H9 (cell line): ENCODE measurements at places on chromosomes 4 and X. TPM values are rescaled to one million over a fixed set of nuclear protein-coding genes. Genes with fewer than 3 reads are reported as not detected.
A peak's percentile ranks its signal among the peaks of the same experiment; 100 is the strongest.

GRCh38 chr4:156388826-156389225 lies 435.2 kb upstream of the CTSO start:
- no peak overlapping the region for H3K4me3 ChIP-seq
- H3K27me3 ChIP-seq, result no peaks in the 10 kb centered on the region
- peaks cover 4% of the 10 kb centered on the region; the same call in 1 of the 2 replicates for H3K4me1 ChIP-seq

DNA sequence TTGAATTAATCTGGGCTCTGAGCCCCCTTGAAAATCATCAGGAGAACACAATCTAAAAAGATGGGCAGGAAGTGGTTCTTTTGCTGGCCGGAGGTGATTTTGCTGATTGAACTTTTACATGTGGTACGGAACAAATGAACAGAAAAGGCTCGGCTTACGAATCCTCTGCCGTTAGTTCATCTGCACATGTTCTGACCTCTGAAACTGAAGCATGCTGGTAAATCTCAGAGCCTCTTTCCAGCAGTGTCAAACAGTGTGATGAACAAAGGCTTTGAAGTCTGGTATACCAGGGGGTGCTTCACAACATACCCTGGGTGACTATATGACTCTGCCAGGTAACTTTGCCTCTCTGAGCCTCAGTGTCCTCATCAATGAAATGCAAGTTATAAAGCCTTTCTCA lies 194.2 kb upstream of the C1QTNF7 start:
- no peaks in the 10 kb centered on the region for H3K36me3 ChIP-seq
- H3K27me3 ChIP-seq, result no peaks in the 10 kb centered on the region
- H3K4me1 ChIP-seq, result 0 out of 2 replicates have a peak, but pooled peaks cover 2% of the 10 kb centered on the region
- H3K27ac ChIP-seq, result no peak overlapping the region

Gene MAGEA10
- total RNA-seq, result not detected in 2 replicates

Gene EPGN
- not detected in 2 replicates for total RNA-seq

Gene RAI2
- total RNA-seq, result 0.61 and 0.72 TPM in 2 replicates

Gene GUCY1B1
- 0.50 and 0.59 TPM in 2 replicates for total RNA-seq

- peak overlapping the region; percentile 95 for H3K4me3 ChIP-seq
- H3K27ac ChIP-seq, result no peak overlapping the region
- H3K36me3 ChIP-seq, result peaks cover 13% of the 10 kb centered on the region
- no peaks in the 10 kb centered on the region for H3K27me3 ChIP-seq
- DNase-seq, result no peak
These were observed 742 bp upstream of the TAF1 start for GRCh38 chrX:71365356-71365874.

DNA sequence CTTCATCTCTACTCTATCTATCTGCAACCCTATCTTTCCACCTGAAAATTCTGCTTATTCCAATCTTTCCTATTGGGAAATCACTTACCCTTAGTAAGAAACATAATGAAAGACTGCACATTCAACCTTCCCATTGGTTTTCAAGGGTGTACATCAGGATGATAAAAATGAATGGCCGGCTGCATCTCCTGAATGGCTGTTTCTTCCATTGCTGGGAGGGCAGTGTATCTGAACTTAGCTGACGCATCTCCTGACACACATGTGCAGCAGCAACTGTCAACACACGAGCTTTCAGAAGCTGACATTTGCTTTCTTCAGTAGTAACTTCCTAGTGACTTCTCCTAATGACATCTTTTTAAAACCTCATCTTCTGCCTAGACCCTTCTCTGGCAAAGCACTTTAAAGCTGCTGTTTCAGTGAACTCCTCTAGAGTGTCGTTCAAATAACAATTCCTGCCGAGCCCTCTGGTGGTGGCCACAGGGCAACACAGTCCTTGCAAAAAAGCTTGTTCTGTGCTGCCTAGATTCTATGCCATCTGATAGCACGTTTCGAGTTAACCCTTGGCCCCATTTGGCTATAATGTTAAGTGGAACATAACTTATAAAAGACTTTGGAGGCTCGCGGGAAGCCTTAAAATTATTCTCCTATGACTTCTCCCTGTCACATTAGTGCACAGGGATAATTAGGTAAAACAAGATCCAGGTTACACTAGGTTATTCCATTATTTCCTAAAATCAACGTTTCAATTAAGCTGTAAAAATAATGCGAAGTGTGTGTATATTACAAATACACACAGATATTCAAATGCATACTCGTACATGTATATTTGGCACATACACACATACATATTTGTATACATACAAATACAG lies 2340.7 kb downstream of the PCDH7 start:
- no peaks in the 10 kb centered on the region for H3K27me3 ChIP-seq
- H3K4me1 ChIP-seq, result no peaks in the 10 kb centered on the region; the same call in 1 of the 2 replicates
- H3K4me3 ChIP-seq, result no peak overlapping the region
- peak; percentile 79 for DNase-seq
- H3K27ac ChIP-seq, result no peak overlapping the region

- H3K36me3 ChIP-seq, result no peaks in the 10 kb centered on the region
- no peak overlapping the region for H3K27ac ChIP-seq
- no peak for DNase-seq
- H3K4me3 ChIP-seq, result no peak overlapping the region
These were observed 123.6 kb upstream of the TET2 start for GRCh38 chr4:105022811-105023667.

GRCh38 chr4:64774626-64775025 lies 365.4 kb upstream of the TECRL start:
- H3K27ac ChIP-seq, result no peak overlapping the region
- no peak for DNase-seq
- peaks cover 4% of the 10 kb centered on the region; the same call in 1 of the 2 replicates for H3K36me3 ChIP-seq
- no peaks in the 10 kb centered on the region for H3K4me1 ChIP-seq
- H3K4me3 ChIP-seq, result no peak overlapping the region

GRCh38 chr4:76624241-76624681 lies 189.2 kb downstream of the SHROOM3 start:
- H3K27ac ChIP-seq, result no peak overlapping the region
- H3K4me3 ChIP-seq, result no peak overlapping the region
- no peaks in the 10 kb centered on the region for H3K27me3 ChIP-seq
- H3K4me1 ChIP-seq, result peaks cover 8% of the 10 kb centered on the region
- peak; percentile 46 for DNase-seq
- H3K36me3 ChIP-seq, result no peaks in the 10 kb centered on the region

DNA sequence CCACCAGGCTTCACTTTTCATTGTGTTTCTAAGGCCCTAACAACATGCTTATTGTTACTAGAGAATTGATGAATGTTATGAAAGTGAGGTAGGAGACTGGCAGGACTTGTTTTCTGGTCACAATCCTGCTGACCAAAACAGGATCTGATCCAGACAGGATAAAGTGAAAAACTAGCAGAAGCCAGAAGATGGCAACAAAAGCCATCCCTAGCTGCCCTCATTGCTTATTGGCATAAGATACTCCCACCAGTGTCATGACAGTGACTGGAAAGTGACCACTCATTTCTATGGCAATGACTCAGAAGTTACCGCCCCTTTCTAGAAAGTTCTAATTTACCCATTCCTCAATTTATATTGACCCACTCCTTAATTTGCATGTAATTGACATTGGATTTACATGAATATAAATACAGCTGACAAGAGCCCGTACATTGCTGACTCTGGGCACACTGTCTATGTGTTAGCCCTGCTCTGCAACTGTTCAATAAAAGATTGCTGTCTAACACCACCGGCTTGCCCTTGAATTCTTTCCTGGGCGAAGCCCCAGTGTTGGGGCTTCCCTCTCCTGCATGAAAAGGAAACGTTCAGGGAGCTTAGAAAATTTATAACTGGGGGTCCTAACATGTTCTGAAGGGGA lies 30.0 kb upstream of the FGG start:
- H3K4me3 ChIP-seq, result no peak overlapping the region
- no peaks in the 10 kb centered on the region for H3K27me3 ChIP-seq
- no peak overlapping the region for H3K27ac ChIP-seq
- no peaks in the 10 kb centered on the region for H3K36me3 ChIP-seq

- H3K4me1 ChIP-seq, result no peaks in the 10 kb centered on the region; the same call in 1 of the 2 replicates
- no peak for DNase-seq
- H3K27ac ChIP-seq, result no peak overlapping the region
- H3K4me3 ChIP-seq, result no peak overlapping the region
These were observed 292.9 kb downstream of the ADGRL3 start for GRCh38 chr4:61493041-61493440.

DNA sequence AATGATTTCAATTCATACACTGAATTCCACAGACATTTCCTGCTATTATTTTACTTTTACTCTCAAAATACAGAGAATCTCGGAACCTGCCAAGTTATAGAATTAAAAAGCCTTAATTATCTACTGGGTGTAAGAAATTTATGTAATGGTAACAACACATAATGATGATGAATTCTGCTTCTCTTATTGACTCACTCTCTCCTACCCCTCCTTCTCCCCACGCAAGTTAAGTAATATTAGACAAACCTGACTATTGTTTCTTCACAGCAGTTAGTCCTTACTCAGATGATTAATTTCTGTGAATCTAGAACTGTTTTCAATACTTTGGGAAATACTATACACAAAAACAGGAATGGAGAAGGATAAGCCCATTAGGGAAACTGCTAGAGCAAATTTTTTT lies 762.0 kb downstream of the CCSER1 start:
- H3K4me3 ChIP-seq, result no peak overlapping the region
- H3K36me3 ChIP-seq, result no peaks in the 10 kb centered on the region
- no peak for DNase-seq
- H3K27ac ChIP-seq, result no peak overlapping the region
- H3K4me1 ChIP-seq, result no peaks in the 10 kb centered on the region
- H3K27me3 ChIP-seq, result no peaks in the 10 kb centered on the region

DNA sequence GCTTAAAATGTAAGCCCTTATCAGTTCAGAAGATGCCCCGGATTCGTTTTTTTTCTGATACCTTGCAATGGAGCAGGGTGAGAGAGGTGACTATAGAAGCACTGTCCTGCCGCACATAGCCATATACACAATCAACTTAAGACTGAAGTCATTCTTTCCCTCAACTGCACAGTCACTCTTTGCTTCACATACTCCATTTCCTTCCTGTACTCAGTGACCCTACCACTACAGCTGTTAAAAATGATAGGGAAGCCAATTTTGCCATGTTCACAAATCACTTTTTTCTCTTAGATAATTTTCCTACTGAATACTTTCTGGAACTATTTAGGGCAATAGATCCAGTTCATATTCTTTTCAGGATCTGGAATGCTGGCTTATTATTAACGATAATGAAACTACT lies 300.0 kb downstream of the ANK2 start:
- no peak overlapping the region for H3K4me3 ChIP-seq
- H3K27me3 ChIP-seq, result no peaks in the 10 kb centered on the region
- H3K4me1 ChIP-seq, result no peaks in the 10 kb centered on the region
- H3K27ac ChIP-seq, result no peak overlapping the region
- H3K36me3 ChIP-seq, result peaks cover 18% of the 10 kb centered on the region

- H3K4me3 ChIP-seq, result no peak overlapping the region
- no peaks in the 10 kb centered on the region for H3K4me1 ChIP-seq
- no peak for DNase-seq
- H3K27ac ChIP-seq, result no peak overlapping the region
These were observed 24.9 kb downstream of the CXCL8 start for GRCh38 chr4:73765296-73765695.

DNA sequence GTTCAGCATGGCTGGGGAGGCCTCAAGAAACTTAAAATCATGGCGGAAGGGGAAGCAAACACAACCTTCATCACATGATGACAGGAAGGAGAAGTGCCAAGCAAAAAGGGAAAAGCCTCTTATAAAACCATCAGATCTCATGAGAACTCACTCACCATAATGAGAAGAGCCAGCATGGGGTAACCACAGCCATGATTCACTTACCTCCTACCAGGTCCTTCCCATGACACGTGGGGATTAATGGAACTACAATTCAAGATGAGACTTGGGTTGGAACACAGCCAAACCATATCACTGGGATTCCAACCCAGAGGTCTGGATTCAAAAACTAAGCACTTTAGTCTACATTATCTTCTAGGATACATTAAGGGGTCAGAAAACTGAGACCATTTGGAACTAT lies 609.6 kb upstream of the SPANXN1 start:
- H3K27me3 ChIP-seq, result no peaks in the 10 kb centered on the region
- no peak overlapping the region for H3K27ac ChIP-seq
- H3K4me3 ChIP-seq, result no peak overlapping the region
- H3K36me3 ChIP-seq, result no peaks in the 10 kb centered on the region; the same call in 1 of the 2 replicates

DNA sequence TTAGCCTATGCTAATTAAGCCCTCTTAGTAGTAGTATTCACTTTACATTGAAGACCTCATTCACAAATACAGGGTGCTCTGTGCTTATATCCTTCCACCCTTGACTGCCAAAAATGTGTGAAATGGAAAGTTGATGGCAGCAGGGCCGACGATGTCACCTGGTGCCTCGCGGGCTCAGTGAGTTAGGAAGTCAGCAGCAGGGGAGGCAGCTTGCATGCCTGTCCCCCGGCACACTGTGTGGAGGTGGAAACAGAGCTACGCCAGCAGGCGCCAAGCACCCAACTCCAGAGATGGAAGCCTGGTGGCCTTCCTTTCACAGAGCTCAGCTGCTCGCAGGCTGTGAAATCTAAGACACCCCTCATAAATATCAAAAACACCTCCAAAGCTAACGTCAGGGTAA lies 8.4 kb downstream of the MSL3 start:
- no peak overlapping the region for H3K27ac ChIP-seq
- no peaks in the 10 kb centered on the region for H3K4me1 ChIP-seq
- no peak for DNase-seq
- H3K27me3 ChIP-seq, result no peaks in the 10 kb centered on the region
- peaks cover 8% of the 10 kb centered on the region for H3K36me3 ChIP-seq

GRCh38 chr4:25667931-25668557 lies 12.4 kb downstream of the SLC34A2 start:
- no peaks in the 10 kb centered on the region; the same call in 1 of the 2 replicates for H3K4me1 ChIP-seq
- no peak overlapping the region for H3K27ac ChIP-seq
- DNase-seq, result peak; percentile 53
- H3K27me3 ChIP-seq, result no peaks in the 10 kb centered on the region
- no peaks in the 10 kb centered on the region for H3K36me3 ChIP-seq

Gene HDX
- total RNA-seq, result 4.0 and 5.0 TPM in 2 replicates

- DNase-seq, result no peak
- H3K4me1 ChIP-seq, result no peaks in the 10 kb centered on the region
- H3K27ac ChIP-seq, result no peak overlapping the region
- H3K27me3 ChIP-seq, result no peaks in the 10 kb centered on the region
These were observed 78.4 kb upstream of the MAP3K15 start for GRCh38 chrX:19593690-19594089.

DNA sequence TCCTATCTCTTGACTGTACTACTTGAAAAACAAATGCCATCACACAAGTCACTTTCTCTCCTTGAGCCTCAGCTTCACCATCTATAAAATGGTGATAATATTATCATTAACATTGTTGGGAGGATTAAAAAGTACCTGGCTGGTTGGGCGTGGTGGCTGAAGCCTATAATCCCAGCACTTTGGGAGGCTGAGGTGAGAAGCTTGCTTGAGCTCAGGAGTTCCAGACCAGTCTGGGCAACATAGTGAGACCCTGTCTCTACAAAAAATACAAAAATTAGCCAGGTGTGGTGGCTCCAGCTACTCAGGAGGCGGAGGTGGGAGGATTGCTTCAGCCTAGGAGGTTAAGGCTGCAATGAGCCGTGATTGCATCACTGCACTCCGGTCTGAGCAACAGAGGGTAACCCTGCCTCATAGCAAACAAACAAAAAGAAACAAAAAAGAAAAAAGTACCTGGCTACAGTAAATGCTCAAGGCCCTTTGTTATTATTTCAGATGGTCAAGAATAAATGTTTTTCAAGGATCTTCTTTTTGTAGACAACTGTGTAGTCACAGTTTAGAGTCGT lies 120.3 kb downstream of the CHRNA9 start:
- no peak overlapping the region for H3K27ac ChIP-seq
- H3K27me3 ChIP-seq, result no peaks in the 10 kb centered on the region
- H3K4me3 ChIP-seq, result no peak overlapping the region
- no peaks in the 10 kb centered on the region for H3K36me3 ChIP-seq

Gene RNF212
- total RNA-seq, result 3.0 and 3.3 TPM in 2 replicates

GRCh38 chr4:186688150-186688943 lies 35.3 kb downstream of the FAT1 start:
- peak overlapping the region; percentile 21 for H3K27ac ChIP-seq
- H3K36me3 ChIP-seq, result peaks cover 20% of the 10 kb centered on the region
- H3K27me3 ChIP-seq, result no peaks in the 10 kb centered on the region
- peak overlapping the region; percentile 74 for H3K4me3 ChIP-seq
- DNase-seq, result peak; percentile 84

Gene GPM6B
- 73.9 and 79.8 TPM in 2 replicates for total RNA-seq

Gene PAQR3
- 23.9 and 26.3 TPM in 2 replicates for total RNA-seq

- no peaks in the 10 kb centered on the region for H3K36me3 ChIP-seq
- no peak for DNase-seq
These were observed 163.7 kb upstream of the SPANXC start for GRCh38 chrX:141405853-141406492.
